Activated CD4-positive, alpha-beta T cell treated with anti-CD3 and anti-CD28 coated beads, Interleukin-10, Interleukin-2, amounts not matched to agents 100 ng/mL and 50 ng/mL, durations not matched to agents 16 hours and 8 hours (primary cell): ENCODE measurements at places on chromosomes 2 and 18.
A peak's percentile ranks its signal among the peaks of the same experiment; 100 is the strongest.

GRCh38 chr2:71596011-71596410, 142.7 kb downstream of the DYSF start:
- DNase-seq, result no peak

GRCh38 chr2:139357972-139358371, 577.8 kb upstream of the NXPH2 start:
- DNase-seq, result no peak

GRCh38 chr18:77024476-77024875, 108.1 kb downstream of the MBP start:
- DNase-seq, result no peak

GRCh38 chr2:145230546-145230945, 710.6 kb upstream of the ZEB2 start:
- no peak for DNase-seq

GRCh38 chr2:230614913-230615332, 97.7 kb upstream of the CAB39 start:
- DNase-seq, result peak; percentile 26

DNA sequence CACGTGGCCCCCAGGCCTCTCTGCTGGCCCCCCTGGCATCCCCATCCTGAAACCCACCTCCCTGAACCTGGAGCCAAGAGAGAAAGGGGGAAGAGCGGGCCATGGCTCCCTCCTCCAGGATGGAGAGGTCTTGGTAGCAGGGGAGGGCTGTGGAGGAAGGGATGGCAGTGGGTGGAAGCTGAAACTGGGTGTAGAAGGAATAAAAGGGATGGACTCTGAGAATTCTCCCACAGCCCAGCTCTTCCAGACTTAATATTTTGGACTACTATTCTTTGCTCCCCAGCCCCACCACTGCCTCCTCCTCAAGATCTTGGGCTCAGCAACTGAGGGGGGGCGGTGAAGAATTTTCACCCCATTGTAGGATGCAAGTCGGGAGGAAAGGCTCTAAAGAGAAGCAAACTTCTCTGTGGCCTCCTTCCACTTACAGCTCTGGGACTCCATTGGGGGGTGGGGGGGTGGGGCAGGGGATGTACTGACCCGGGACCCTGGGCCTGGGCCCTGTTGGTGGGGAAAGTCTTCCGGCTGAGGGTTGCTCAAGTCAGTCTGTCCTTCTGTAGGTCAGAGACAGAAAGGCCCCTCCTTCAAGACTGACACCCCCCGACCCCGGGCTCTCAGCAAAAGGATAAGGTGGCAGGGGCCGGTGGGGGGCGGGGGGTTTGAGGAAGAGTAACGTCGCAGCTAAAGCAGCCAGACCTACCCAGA, 501 bp downstream of the TNS1 start:
- DNase-seq, result no peak

DNA sequence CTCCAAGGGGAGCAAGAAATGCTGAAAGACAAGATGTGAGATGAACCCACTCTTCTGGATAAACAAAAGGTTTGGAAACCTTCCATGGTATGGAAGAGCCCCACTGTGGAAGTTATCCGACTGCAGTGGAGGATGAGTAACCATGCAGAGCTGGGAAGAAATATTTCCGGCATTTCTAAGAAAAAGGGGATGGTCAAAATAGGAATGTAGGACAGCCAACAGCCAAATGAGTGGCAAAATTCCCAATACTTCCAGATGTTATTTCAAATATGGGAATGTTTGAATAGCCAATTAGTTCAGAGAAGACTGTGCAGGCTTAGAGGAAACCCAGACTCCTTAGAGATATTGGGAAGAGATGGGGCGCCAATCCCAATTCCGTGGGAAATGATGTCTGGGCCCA, 246.8 kb downstream of the RAD51AP2 start:
- DNase-seq, result no peak

DNA sequence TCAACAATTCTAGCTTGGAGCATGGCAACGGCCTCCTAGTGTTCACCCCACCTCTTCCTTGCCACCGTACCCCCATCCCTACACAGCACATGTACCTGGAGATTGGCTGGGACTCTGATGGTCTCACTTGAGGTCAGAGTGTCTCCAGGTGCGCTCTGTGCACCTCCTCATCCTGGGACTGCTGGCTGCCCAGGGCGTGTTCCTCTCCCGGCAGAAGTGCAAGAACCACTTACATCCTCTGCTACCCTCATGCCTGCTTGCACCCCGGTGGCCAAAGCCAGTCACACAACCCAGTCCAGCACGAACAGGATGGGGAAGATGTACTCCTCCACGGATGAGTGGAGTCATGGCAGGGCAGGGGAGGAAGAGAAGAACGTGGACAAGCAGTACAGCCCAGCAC, 151.5 kb downstream of the ASB1 start:
- no peak for DNase-seq

GRCh38 chr18:24837066-24837465, 376.6 kb downstream of the HRH4 start:
- DNase-seq, result no peak

DNA sequence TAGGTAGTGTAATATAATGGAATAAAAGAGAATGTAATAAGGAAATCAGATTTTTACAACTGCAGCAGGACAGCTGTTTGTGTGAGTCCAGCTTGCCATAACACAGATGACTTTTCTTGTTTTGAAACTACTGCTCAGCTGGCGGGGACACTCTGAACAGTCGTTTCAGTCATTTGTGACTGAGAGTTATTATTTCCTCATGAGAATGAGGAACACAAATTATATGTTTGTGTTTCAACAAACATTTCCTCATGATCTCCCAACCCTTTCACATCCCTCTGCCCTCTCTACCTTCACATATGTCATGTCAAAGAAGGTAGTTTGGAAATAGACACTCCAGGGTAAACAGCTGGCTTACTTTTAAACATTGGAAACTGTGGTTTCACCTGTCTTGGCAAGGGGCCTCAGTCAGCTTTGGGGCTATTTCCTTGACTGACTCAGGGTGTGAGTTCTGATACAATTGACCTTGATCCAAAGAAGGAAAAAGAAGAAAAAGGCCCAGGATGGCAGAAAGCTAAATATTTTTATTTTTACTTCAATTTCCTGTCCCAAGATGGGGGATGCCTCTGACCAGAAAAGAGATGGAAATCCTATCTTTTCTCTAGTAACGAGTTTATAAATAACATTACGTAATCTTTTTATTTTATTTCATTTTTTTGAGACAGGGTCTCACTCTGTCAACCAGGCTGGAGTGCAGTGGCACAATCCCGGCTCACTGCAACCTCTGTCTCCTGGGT, 593 bp downstream of the SP140L start:
- DNase-seq, result peak; percentile 50

GRCh38 chr2:96869281-96869821, 529 bp downstream of the SEMA4C start:
- no peak for DNase-seq

GRCh38 chr2:229153951-229154350, 117.1 kb downstream of the PID1 start:
- DNase-seq, result no peak

GRCh38 chr2:215136669-215137328, 1.6 kb downstream of the ABCA12 start:
- DNase-seq, result peak; percentile 15

GRCh38 chr2:186728631-186729030, 34.8 kb downstream of the FAM171B start:
- DNase-seq, result no peak

DNA sequence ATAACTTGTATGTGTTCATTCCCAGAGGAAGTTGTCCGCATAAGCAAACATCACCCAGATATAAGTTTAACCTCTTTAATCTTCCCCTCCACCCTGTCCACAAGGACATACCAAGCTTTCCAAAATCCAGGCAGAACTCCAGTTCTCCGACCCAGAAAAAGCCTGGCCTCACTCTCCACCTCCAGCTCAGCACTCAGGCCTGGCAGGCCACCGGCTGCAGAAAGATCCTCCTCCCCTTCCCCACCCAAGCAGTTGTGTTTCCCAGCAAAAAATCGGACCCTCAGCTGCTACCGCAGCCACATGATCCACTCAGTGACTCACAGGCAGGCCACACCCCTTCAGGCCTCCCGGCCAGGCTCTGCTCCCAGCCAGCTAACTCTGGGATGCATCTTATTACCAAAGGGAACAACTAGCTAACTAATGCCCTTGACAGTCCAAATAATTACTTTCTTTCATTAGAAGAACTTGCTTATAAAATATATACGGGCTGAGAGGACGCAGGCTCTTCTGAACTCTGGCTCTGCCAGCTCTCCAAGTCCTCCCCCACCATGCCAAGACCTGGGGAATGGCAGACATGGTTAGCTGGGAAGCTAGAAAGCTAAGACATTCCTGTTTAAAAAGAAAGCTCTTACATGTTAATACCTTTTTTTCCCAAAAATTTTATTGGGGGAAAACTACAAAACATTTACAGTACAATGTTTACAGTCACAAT, 4.5 kb downstream of the ZFP36L2 start:
- peak; percentile 70 for DNase-seq

DNA sequence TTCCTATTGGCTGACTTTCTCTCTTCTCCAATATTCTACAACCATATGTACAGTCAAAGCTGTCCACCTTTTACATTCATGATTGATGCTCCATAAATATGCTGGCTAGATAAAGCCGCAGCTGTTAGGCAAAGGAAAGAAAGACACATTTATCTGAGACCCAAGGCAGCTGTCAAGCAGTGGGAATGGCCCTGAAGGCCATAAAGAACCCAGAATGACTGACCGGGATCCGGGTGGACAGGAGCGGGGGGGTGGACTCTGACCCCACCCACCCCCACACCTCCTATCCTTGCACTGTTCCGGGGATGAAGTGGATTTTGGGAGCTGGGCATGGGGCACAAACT, 116.4 kb downstream of the RTP5 start:
- no peak for DNase-seq

GRCh38 chr2:224444021-224444420, 42.1 kb upstream of the FAM124B start:
- no peak for DNase-seq

DNA sequence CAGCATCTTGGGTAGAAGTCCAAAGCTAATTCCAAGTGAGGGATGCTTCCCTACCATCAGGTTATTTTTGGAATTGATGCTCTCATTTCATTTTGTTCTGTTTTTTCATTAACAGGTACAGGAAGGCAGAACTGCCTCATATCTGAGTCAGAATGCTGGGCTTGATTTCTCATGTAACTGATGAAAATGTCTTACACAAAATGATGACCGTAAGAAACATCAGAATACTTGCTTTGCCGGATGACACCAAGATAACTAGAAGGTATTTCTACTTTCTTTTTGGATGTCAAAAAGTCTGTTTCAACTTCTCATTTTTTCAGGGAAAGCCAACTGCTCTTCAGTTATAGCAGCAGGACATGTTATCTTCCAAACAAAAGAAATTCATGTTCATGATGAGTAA, 62.6 kb downstream of the ETAA1 start:
- DNase-seq, result no peak

GRCh38 chr2:99522157-99522556, 32.3 kb upstream of the REV1 start:
- DNase-seq, result no peak

GRCh38 chr2:101612019-101612418, 85.5 kb upstream of the MAP4K4 start:
- DNase-seq, result no peak

DNA sequence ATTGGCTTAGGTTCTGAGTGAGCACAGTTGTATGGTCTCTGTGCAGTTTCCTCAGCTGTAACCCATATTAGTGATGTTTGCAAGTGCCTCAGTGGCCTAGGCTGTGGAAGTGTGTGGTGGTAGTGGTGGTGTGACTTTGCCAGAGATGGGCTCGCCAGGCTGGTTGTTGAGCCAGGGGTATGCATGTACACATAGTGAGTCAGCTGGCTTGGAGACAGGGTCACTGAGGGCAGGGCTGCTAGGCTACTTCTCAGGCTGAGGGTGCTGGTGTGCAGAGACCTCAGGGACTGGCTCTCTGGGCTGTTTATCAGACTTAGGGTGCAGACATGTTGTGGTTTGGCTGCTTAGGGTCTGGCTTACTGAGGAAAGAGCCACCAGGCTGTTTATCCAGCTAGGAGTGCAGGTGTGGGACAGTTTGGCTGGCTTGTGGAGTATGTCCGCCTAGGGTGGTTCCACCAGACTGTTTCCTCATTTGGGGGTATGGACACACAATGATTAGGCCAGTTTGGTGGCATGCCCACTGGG, 15.0 kb downstream of the APLF start:
- DNase-seq, result no peak

- no peak for DNase-seq
Observed at GRCh38 chr2:236311286-236311685, 47.1 kb upstream of the ASB18 start.

DNA sequence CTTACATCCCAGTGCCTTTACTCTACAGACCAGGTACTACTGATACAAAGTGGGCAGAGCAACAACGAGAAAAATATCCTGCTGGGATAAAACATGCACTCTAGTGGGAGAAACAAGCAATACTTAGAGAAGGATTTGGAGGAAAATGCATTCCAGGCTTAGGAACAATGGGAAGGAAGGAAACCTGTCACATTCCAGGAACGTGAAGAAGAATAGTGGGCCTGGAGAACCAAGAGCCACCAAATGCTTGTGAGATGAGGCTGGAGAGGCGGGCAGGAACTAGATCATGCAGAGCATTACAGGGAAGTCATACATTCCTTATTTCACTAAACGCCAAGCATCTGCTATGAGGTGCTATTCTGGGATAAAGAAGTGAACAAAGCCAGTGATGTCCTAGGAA, 342.3 kb downstream of the DCC start:
- DNase-seq, result no peak

DNA sequence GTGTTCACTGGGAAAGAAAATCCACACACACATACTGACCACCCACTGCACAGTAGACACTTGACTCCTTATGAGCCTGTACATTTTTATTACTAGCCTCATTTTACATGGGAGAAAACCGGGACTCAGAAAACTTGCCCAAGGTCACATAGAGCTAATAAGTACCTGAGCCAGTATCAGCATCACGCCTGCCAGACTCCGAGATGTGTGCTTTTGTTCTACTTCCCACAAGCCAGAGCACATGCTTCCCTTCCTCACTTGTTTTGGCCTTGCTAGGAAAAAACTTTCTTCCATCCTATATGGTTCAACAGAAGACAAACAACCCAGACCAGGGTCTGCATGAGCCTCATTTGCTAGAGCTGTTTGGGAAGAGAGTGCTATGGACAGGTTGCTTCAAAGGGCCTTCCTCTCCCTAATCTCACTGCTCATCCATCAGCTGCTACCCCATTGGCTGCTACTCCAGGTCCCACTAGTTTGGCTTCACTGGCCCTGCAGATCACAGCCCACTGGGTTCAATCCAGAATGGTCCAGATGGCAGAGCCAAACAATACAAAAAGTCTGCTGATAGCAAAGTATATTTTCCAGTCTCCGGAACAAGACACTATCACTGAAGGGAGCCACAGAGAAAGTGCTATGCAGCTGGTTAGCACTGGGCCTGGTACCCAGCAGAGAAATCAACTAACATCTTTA, 63.9 kb downstream of the STK39 start:
- DNase-seq, result no peak

GRCh38 chr2:197704434-197705120, 592 bp upstream of the MARS2 start:
- DNase-seq, result no peak

- DNase-seq, result no peak
Observed at GRCh38 chr18:68172842-68173549, 541.9 kb downstream of the TMX3 start.

DNA sequence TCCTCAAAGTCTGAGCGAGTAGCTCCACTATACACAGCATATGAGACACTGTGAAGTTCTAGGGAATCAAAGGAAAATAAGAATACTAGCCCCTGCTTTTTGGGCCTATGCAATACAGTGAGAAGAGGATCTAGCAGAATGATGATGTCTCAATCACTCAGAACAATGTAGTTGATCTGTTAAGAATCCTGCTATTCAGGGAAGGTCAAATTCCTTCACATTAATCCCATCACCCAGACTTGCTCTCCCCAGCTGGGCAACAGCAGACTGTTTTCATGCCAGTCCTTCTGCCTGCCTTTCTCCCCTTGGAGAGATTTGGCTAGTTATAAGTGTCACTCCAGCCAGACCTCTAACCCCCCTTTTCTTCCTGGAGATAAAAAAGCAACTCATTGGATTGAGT, 230.0 kb upstream of the EPHA4 start:
- DNase-seq, result no peak
